ENCODE measurements at places on chromosomes 3 and 15. TPM values are rescaled to one million over a fixed set of nuclear protein-coding genes. Genes with fewer than 3 reads are reported as not detected.

TIMP4 gene
- total RNA-seq = 8.7 TPM

GRCh38 chr3:157103280-157103679 lies 56.7 kb downstream of the CCNL1 start:
- DNase-seq = no peak

PIGX gene
- 14.9 TPM for total RNA-seq

GRCh38 chr15:92809880-92810361 lies 90.2 kb upstream of the CHD2 start:
- no peak for DNase-seq

DNA sequence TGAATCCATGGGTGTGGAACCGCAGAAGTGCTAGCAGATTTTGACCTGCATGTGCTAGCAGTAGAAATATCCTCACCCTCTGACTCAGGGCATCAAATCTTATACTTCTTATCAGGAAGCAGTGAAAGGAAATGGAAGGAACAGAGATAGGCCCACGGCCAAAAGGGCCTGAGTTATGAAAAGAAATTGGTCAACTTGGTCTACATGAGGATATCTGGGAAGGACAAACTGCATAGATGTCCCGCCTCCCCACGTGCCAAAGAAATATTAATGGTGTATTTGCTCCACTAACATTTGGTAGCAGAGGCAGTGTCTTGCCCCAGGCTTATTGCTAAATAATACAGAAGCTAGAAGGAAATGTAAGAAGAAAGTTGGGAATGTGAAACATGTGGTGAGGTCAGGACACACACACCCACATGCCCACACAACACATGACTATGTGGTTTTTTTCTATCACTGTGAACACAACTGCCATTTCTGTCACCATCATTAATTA lies 93.6 kb upstream of the COL8A1 start:
- DNase-seq = no peak

GRCh38 chr3:26202169-26202568 lies 412.3 kb downstream of the OXSM start:
- no peak for DNase-seq

DNA sequence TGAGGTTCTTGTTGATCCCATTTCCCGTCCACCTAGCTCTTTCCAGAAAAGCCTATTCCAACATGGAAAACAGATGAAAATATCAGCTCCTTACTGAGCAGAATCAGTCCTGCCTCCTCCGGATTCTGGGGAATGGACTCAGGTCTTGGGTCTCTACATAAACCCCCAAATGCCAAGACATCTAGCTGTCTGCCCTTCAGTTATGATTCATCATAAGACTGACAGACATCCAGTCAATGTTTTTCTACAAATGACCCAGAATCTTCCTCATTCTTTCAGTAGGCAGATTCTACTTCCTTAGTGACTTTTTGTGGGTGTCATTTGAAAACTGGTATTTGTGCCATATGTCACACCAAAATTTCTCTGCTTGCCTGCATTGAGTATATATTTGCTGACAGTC lies 103.0 kb upstream of the TGFBR2 start:
- DNase-seq = no peak

DNA sequence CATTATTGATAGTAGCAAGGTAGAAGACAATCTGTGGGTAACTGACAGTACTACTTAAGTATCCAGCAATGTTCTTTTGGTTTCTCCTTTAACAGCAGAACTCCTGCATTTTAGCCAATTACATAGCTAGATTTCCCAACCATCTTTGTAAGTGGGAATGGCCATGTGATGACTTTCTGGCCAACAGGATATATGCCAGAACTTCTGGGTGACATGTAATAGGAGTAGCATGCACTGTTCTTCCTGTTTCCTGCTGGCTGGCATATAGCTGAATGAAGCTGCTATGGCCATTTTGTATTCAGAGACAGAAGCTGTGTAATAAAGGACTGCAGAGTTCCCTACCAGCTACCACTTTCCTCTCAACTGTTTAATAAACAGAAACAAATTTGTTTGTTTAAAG lies 18.0 kb downstream of the SPICE1 start:
- no peak for DNase-seq

CTXN2 gene
- not detected for total RNA-seq

DNA sequence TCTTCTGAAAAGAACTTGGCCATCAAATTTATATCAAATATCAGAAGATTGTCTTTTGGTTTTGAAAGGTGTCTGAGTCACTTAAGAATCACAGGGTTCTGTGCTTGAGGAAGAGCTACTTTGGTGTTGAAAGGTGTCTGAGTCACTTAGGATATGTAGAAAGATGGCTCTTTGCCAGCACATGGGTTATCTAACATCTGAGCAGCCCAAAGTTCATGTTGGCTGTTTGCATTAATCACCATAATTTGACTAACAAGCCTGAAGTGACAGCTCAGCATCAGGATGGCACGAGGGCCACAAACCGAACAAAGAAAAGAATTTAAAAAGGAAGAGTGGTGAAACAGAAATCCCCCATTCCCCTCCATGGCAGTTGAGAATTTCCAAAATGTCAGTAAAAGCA lies 190.5 kb upstream of the CMC1 start:
- no peak for DNase-seq

NOP10 gene
- total RNA-seq = 285 TPM

SEMA3F gene
- 39.6 TPM for total RNA-seq

DNA sequence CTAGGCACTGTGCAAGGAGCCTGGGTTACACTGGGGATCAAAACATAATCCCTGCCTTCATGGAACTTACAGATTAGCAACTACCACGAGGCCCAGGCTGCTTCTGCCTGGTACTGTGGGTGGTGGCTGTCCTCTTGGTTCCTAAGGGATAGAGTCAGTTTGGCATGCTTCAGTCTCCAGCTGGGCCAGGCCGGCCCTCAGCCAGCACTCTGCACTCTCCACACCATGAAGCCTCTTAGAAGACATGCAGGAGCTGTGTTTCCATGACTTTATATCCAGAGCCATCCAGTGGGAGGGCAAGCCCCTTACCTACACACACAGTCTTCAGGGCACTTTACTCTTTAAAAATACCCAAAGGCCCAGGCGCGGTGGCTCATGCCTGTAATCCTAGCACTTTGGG lies 54.4 kb downstream of the ATP1B3 start:
- DNase-seq = no peak
